AG08395 (cell line): ENCODE measurements at places on chromosomes 5 and 9.

DNA sequence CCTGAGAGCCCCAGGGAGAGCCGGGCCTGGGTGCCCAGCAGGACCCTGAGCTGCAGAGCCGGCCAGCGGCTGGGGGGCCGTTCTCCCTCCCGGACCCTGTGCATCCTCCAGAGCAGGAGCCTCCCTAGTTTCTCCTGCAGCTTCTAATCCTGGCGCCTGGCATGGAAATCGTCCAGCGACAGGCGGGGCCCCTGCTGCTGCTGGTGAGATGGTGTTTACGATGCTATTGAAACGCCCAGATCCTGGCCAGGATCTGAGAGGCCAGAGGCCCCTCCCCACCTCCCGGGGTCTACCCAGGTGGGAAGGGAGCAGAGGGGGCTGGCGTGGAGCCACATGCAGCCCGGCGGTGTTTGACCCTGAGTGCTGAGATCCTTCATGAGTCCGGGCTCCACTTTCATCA lies 38.2 kb upstream of the CEP72 start:
- DNase-seq, result no peak

- no peak for DNase-seq
Measured at GRCh38 chr5:73352649-73353230, 95.8 kb downstream of the FOXD1 start.

- no peak for DNase-seq
Measured at GRCh38 chr5:147906326-147907095, at the start of gene C5orf46. TSS of gene C5orf46 (minus strand) at chr5:147906538. CDS start at chr5:147906501, 37 bp downstream.

- no peak for DNase-seq
Measured at GRCh38 chr9:4558371-4558998, 68.2 kb downstream of the SLC1A1 start.

- DNase-seq, result peak; percentile 70
Measured at GRCh38 chr9:120931231-120932085, 4.9 kb upstream of the TRAF1 start.

- no peak for DNase-seq
Measured at GRCh38 chr5:116732591-116732990, 158.0 kb upstream of the SEMA6A start.

GRCh38 chr5:7897014-7897600 lies 28.2 kb downstream of the MTRR start:
- DNase-seq, result peak; percentile 14

DNA sequence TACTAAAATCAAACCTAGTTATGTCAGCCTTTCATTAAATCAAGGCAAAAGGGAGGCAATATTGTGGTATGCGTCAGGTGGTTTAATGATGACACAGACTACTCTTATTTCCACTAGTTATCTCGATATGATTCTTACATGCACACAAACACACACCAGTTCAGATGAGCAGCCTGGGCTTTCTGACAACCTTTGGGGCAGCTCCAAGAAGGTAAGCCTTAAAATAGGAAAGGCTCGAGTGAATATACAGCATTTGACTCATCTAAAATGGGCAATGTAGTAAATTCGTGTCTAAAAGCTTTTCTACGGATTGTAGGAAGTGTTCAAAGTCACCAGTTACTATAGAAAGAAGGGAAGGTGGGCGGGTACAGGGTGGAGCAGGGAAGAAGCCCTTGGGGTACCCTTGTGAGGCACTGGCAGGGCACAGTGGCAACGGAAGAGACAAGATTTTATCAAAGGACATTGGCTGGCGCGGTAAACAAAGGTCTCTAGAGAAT lies 1.9 kb downstream of the ANKH start:
- DNase-seq, result no peak

GRCh38 chr5:156327296-156327695 lies 332 bp downstream of the SGCD start:
- peak; percentile 6 for DNase-seq

- DNase-seq, result no peak
Measured at GRCh38 chr9:133876144-133876543, 116.0 kb downstream of the VAV2 start.

DNA sequence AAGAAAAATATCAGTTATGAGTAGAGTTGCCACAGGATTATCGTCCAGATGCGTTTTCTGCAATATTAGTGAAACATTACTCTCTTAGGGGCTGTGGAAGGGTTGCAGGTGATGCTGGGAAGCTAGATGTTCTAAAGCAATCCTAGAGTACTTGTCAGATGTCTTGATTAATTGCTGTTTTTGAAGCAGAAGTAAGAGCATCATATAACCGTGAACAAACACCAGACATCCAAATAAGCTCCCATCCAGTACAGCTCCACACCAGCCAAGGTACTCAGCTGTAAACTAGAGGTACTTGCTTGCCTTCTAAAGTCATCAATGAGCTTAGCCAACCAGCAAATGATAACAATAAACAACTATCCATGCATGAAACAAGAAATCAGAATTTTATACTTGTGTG lies 131.1 kb downstream of the ST8SIA4 start:
- no peak for DNase-seq

DNA sequence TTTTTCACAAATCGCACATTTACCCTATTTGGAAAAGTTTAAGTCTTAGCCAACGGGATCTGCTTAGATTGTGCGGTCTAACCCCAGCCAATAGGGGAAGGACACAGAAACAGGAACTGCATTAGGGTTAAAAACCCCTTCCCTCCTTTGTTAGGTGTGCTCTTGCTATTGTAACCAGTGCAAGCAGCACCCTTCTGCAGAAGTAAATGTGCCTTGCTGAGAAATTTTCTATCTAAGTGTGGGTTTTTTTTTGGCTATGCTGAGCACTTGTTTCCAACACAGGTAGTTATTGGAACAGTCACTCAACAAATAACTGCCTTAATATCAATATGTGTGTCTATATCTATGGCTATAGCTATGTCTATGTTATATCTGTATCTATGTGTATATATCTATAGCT lies 190.0 kb downstream of the TRIM32 start:
- DNase-seq, result no peak

DNA sequence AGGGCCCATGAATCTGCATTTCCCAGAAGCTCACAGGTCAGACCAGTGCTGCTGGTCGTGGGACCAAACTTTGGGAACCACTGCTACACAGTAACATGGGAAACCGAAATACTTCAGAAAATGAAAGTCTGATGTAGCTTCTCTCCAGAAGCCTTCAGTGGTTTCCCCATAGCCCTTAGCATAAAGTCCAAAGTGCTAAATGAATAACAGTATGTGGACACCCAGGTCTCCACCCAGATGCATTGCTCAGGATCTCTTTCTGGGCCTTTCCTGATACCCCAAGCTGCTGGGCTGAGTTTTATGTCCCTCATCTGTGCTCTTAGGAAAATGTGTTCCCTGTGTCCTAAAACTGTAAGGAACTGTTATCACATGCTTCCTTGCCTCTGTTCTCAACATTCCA lies 100.4 kb downstream of the NFIB start:
- DNase-seq, result no peak

DNA sequence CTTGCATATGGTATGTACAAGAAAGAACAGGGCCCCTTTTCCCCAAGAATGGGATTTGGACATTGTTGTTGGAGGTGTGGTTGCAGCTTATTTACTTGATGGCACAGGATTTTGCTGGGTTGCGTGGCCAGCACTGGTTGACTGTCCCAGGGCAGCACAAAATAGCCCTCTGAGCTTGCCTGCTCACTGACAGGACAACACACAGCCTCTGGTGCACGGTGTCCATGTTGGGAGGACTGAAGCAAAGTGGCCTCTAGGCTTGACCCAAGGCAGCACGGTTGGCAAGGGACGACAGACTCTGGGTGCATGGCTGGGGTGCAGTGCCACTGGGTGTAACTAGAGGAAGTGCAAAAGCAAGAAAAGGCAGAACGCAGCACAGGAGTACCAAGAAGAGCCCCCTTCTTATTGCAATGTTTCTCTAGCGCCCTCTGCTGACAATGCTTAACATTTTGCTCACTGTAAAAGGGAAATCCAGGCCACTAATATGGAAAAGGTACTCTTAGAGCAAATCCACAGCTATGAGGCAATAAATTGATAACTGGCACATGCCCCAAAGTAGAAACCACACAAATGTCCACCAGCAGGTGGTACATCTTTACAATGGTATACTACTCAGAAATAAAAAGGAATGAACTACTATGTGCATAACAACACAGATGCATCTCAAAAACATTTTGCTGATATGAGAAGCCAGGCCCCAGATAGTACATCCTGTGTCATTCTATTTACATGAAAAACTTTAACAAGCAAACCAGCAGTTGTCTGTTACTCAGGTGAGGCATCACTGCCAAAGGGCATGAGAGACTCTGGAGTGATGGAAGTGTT lies 47.4 kb upstream of the BARX1 start:
- DNase-seq, result peak; percentile 21

GRCh38 chr9:38334234-38334633 lies 58.3 kb upstream of the ALDH1B1 start:
- DNase-seq, result no peak

DNA sequence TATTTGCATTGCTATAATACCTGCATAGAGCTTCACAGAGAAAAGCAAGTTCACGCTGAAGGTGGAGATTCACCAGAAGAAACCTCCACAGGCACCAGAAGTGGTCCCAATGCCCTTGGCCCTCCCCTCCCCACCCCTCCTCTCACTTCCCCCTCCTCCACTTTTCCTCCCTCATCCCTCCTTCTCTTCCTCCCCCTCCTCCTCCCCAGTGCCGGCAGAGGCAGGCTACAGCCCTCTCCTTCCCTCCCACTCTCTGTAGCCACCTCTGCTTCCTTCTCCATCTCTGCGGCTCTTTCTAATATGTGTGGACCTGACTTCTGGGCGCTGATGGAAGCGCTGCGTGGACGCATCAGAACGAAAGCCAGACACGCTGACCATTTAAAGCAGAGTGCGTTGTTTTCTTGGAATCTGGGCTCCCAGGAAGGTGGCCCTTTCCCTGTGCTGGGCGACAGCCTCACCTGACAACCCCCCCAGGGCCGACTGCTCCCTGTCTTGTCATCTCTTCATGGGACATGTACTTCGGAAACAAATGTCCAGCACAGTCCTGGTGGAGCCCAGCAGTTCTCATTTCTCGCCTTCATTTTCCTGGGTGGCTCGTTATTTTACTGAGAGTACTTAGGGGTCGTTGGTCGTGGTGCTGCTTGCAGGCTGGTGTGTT lies 29.5 kb downstream of the NDUFS6 start:
- DNase-seq, result no peak

DNA sequence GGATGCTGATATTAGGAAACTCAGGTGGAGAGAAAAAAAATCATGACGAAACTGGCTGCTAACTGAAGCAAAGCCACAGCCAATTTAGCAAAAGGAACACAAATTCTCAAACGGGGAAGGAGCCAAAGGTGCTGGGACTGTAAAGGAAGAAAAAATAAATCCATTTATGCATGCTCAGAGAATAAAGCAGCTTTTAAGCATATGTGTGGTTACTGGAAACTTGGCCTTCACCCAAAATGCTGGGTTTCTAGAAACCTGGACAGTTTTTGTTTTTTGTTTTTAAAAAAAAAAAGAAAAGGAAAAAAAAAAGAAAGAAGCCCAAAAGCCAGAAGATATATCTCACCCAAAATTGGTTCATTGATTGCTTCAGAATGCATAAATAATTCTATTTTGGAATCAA lies 8.0 kb downstream of the WHRN start:
- DNase-seq, result no peak

DNA sequence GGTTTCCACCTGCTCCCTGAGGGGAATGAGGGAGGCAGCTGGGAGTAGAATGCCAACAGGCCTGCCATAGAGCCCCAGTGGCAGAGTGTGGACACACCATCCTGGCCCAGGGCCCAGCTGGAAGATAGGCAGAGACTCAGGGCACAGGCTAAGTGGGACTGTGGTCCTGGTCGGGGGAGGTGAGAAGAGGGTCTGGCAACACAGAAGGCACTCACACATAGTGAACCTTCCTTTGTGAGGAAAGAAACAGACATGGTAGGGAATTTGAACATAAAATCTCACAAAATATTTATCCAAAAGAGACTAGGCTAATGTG lies 41.2 kb downstream of the WDR36 start:
- DNase-seq, result no peak

DNA sequence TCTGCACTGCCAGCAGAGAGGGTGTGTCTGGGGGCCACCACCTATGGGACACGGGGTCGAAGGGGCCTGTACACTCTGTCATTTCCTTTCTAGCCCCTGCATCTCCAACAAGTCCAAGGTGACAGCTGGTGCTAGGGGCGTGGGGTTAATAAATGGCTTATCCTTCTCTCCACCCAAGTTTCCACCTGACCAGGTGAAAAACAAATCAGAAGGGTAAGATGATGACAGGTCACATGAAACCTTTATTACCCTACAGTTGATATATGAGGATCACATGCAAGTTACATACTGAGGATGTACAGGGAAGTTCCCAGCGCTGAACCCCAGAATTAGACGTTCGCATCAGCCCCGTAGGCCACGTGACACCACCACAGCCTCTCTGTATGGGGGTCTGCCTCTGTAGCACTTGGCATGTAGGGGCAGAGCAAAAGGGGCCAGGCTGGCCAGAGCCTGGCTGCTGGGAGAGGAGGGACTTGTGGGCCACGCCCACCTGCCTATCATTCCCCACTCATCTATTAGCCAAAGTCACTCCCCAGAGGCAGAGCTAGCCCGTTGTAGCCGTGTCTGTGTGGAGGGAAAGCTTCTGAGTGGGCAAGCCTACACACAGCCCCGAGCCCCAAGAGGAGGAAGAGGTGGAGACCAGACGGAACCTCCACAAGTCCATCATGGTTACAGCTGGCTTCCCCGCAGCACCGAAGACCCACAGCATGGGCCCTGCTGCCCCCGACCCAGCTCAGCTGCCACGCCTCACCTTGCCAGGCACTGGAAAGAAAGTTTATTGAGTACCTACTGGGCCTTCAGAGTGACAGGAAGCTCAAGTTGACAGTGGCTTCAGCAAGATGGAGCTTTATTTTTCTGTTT lies 2.2 kb downstream of the TMEM141 start:
- no peak for DNase-seq

GRCh38 chr9:21875893-21876292 lies 73.5 kb downstream of the MTAP start:
- DNase-seq, result no peak

DNA sequence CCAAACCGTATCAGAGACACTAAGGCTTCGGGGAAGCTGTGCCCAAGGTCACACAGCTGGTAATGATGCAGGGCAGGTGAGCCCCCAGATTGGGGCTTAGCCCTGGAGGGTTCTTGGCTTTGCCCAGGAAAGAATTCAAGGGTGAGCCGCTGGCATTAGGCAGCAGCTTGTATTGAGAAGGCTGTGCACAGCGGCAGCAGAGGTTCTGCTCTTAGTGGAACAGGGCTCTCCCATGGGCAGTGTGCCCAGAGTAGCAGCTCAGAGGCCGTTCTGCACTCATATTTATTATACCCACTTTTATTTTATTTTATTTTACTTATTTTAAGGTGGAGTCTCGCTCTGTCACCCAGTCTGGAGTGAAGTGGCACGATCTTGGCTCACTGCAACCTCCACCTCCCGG lies 85.8 kb upstream of the IER5L start:
- DNase-seq, result no peak
